NCI-H1417 treated with DMSO at 0.1 percent for 48 hours (cell line): ENCODE measurements at places on chromosomes 5 and 9.

DNA sequence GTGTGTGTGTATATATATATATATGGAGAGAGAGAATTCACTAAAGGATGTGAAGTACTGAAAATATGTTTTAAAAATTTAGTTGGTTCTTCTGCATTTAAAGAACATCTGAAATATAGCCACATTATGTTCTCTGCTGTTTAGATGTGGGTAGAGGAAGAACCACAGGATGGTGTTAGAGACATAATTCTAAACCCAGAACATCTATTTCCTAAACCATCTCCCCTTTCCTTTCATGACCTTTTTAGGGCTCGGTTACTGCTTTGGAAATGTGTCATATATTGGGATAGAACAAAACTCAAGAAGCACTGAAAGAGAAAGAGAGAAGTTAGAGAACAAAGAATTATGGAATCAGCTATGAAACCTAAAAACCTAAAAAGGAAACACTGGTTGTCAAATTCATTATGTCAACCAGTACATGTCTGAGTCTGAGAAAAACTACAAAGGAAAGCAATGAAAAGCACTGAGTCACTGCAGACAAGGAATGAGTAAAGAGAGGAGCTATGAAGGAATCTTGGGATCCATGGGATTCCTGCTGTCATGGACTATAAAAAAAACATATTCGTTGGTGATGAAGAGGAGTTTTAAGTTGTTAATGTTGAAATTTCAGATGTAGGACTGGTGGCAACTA lies 28.4 kb downstream of the SLC12A2 start:
- no peak for DNase-seq

DNA sequence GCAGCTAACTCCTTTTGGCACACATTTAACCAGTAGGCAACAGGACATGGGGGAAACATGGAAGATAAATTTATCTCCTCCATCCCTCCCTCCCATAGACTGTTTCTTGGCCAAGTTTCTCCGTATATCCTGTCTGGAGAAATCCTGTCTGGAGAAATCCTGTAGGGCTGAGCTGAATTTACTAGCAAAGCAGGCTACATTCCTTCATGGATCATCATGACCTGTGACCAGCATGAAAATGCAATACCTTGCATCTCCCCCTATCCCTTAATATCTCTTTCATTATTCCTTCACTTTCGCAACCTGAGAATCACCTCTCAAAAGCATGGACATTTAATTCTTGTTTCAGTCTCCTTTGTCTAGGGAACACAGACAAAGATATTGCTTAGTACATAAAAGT lies 379.1 kb downstream of the PSAT1 start:
- DNase-seq, result no peak

DNA sequence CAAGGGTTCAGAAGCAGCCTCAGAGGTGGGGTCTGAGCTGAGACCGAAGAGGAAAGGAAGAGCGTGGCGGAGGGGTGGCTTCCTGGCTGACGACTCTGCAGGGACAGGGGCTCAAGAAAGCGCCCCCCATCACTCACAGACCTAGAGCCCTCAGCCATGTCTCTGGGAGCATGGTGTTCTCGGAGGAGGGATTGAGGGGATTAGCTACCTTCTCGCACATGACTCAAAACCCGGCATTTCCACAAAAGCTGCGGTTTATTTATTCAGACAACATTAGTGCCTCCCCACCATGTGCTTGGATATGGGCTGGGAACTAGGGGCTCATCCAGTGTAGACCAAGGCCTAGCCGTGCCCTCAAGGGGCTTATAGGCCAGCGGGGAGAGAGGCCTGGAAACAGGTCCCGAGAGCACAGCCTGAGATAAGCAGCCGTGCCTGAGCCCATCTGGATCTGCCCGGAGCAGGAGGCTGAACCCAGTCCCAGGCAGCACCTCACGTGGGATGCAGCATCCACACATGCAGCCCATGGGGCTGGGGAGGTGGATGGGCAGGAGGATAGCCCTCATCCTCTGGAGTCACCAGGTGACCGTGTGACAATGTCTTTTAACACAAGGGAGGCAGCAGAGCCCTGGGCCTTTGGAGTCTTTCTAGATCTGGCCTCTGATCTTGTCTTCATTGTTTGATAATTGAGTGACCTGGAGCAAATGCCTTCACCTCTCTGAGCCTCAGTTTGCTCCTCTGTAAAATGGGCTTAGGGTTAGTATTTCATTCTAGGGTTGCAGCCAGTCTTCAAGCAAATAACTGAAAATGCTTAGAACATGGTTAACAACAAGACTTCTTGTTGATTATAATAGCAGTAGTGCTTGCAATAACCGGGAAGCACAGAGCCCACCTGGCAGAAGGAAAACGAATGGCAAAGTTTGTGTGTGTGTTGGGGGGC lies 878 bp upstream of the HMCN2 start:
- DNase-seq, result no peak

DNA sequence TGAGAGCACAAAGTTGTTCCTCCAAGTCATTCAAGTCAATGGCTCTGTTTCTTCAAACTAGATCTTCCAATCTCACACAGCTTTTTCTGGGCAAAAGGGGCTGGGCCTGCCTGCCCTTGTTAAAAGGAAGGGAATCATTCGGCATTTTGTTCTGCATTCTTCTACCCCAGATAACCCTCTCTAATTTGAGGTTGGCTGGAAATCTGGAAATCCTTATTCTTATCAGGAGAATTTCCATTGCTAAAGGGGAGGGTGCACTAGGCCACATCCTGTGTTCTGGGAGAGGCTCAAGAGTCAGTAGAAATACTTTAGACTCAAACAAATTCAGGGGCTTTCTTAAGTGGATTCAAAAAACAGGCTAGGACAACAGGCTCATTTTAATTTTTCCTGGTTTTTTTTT lies 384.7 kb upstream of the ZNF462 start:
- DNase-seq, result no peak

GRCh38 chr9:79800578-79800977 lies 228.8 kb downstream of the TLE4 start:
- DNase-seq, result no peak

DNA sequence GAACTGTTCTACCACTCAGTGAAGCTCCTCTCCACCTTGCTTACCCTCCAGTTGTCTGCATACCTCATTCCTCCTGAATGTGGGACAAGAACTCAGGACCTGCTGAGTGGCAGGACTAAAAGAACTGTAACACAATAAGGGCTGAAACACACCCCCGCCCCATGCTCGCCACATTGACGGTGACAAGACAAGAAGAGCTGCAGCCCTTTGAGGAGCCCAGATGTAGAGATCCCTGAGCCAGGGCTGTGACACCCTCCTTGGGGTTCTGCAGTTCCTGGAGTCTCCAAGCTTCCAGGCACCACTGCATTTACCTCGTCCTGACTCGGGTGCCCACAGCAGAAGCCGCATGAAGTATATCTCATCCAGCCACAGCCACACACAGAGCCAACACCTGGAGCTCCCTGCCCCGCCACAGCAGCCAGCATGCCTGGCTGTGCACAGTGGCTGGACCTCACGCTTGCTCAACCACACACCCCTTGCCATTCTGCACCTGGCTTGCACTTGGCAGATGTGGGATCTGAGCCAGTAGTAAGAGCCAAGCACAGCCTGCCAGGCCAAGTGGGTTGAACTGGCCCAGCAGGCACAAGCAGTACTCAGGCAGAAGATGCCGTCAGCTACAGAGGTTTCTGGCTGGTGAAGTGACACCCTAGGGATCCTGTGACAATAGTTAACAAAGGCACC lies 166.1 kb downstream of the RNF180 start:
- no peak for DNase-seq

- no peak for DNase-seq
Measured at GRCh38 chr5:55290991-55291390, 16.5 kb downstream of the DHX29 start.

DNA sequence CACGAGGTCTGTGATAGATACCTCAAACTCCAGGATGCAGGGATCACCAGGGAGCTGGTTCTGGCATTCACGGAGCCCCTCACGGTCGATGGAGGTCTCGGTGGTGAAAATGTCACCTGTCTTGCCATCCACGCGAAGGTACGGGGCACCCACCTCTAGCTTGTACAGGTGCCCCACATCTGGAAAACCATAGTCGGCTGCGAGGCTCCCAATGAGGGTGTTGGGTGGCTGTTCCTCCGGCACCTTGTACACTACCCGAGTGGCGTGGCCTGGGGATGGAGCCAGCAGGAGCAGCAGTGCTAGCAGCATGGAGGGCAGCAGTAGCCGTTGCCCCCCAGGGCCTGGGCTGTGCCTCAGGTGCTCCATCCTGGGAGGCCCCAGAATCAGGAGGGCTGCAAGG lies 9.2 kb downstream of the PCDH1 start:
- no peak for DNase-seq

- no peak for DNase-seq
Measured at GRCh38 chr9:95816716-95817115, 58.8 kb upstream of the ERCC6L2 start.

GRCh38 chr5:53575831-53576230 lies 15.4 kb downstream of the NDUFS4 start:
- DNase-seq, result no peak

- no peak for DNase-seq
Measured at GRCh38 chr9:84027201-84027600, 46.6 kb downstream of the RMI1 start.

DNA sequence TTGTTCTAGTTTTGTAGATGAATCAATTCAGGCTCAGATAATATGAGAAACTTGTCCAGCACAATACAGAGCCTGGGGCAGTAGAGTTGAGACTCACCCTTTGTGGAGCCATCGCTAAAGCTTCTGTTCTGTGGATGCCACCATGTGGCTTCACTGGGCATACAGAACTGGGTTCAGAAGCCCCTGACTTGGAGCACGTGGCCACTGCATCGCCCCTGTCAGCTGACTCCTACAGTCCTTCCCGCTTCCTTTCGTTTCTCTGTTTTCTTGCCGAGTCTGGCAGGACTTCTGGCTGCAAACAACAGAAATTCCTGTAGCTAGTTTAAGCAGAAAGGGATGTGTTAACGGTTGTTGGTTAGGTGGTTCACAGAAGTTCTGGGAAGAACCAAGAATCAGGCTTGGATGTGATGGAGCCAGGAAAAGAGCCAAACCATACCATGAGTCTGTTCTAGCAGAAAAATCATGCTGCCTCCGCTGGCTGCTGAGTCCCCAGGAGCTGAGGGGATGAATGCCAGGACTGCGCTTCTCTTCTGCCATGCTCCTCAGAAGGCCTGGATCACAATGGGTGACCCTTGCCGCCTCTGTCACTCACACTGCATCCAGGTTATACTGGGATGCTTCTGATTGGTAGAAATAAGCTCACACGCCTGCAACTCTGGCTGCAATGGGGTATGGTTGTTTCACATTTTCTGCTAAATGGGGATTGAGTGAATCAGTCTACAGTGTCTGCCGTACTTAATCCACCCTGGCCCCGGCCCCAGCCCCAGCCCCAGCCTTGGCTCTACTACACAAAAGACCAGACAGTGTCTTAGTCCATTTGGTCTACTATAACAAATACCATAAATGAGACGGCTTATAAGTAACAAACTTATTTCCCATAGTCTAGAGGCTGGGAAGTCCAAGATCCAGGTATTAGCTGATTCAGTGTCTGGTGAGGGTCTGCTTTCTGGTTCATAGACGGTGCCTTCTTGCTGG lies 262.5 kb downstream of the GOLPH3 start:
- DNase-seq, result no peak

- no peak for DNase-seq
Measured at GRCh38 chr9:18903450-18903849, 129.6 kb downstream of the SAXO1 start.

DNA sequence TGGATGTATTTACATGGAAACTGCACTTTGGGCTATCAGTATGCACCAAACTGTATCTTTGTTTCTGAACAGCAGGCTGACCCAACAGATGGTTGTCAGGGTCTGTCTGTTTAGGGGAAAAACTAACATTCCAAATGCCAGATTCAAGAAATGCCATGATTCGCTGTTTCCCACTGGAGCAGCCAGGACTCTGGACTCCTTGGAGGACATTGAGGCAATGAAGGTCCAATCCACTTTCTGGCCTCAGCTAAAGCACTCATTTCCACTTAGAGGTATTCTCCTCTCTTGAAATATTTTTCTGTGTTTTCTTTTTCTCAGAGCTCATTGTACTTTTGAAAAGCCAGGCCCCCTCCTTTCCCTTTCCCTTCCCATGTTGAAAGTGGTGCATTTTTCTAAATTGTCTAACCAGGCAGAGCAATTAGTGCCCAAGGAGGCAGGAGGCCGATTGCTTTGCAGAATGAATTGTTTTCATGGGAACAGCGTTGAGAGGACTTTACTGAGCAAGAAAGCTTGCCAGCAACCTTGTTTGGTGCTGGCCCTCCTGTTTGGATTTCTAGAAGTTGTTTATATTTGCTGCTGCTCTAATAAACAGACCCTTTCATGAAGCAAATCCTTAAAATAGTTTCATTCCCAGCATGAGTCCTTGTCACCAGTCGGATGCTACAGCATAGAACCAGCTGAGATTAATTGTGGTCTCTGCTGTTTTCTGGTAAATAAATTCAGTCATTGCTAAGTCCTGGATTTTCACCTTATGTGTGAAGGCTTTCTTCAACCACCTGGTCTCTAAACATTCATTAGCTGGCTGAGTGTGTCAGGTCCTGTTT lies 132.8 kb upstream of the TAF11L2 start:
- no peak for DNase-seq

GRCh38 chr9:86868616-86869015 lies 78.7 kb downstream of the GAS1 start:
- no peak for DNase-seq

DNA sequence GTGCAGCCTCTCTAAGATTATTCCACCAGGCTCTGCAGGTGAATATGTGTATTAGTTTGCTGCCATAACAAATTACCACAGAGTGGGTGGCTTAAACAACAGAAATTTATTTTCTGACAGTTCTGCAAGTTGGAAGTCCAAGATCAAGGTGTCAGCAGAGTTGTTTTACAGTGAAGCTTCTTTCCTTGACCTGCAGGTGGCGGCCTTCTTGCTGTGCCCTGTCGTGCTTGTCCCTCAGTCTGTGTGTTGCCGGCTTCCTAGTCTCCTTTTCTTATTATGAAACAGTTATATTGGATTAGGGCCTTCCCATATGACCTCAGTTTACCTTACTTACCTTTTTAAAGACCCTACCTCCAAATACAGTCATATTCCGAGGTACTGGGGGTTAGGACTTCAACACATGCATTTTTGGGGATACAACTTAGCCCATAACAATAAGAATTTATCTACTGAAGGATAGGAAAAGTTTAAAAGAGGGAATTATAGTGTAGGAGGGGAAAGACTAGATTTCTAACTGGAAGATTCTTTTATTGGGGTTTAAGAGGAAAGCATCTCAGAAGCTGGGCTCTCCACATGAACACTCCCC lies 97.4 kb downstream of the OSTF1 start:
- DNase-seq, result no peak

DNA sequence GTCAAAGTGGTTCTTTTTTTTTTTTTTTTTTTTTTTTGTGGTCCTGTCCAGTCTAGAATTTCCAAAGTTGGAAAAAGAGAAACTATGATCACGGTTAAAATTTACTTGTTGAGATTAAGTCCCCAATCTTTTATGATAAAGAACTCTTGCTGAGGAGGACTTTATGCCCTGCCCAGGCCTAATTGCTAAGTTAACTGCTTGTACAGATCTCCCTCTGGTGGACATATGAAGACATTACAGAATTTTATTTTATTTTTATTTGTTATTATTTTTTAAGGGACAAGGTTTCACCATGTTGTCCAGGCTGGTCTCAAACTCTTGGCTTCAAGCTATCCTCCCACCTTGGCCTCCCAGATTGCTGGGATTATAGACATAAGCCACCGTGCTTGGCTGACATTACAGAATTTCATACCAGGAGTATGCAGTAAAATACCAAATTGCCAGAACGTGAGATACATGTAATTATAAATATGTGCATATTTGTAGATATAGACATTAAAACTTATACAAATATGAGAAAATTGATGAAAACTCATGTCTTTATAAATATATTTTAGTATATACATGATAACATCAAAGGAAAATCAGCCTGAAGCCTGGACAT lies 91.2 kb downstream of the RFK start:
- no peak for DNase-seq

GRCh38 chr9:114505187-114506081 lies at the start of gene WHRN:
TSS of gene WHRN (minus strand) at chr9:114505473. CDS start at chr9:114504801, 672 bp downstream.
- DNase-seq, result peak; percentile 76
